WTC11 (cell line): ENCODE measurements at places on chromosomes 5 and 9. TPM values are rescaled to one million over a fixed set of nuclear protein-coding genes. Genes with fewer than 3 reads are reported as not detected.

GARIN3 gene
- total RNA-seq = not detected in 3 replicates

TNC gene
- total RNA-seq = 3.3 to 4.5 TPM (median 3.6 TPM) in 3 replicates

SLC1A1 gene
- 7.0 to 8.5 TPM (median 7.1 TPM) in 3 replicates for total RNA-seq

PHF24 gene
- total RNA-seq = 0.34 to 0.59 TPM (median 0.53 TPM) in 3 replicates

PARP8 gene
- 23.2 to 28.5 TPM (median 28.2 TPM) in 3 replicates for total RNA-seq
